Stimulated activated CD8-positive, alpha-beta memory T cell treated with anti-CD3 and anti-CD28 coated beads, Interleukin-4, amount 100 ng/mL, for 48 hours (primary cell): ENCODE measurements at places on chromosomes 11 and 22.

DNA sequence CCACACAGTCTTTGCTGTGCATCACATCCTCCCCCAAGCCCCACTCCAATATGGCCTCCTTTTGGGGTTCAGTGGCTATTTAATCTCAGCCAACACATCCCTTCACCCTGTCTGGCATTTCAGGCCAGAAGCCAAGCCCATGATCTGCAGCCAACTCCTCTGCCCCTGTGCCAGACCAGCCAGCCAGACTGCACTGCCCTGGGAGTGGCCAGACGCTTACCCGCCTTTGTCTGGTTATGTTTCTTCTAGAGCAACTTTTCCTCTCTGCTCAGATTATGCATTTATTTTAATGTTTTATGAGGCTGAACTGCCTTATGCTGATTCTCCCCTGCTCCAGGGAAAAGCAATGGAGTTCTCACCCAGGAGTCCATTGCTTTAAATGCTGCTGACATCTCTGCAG, 206.7 kb upstream of the TBCEL start:
- DNase-seq: no peak

GRCh38 chr11:58938398-58938797, 890 bp upstream of the GLYATL1 start:
- no peak for DNase-seq

- DNase-seq: no peak
These were observed 14.0 kb downstream of the MYRF start for GRCh38 chr11:61766353-61766841.

DNA sequence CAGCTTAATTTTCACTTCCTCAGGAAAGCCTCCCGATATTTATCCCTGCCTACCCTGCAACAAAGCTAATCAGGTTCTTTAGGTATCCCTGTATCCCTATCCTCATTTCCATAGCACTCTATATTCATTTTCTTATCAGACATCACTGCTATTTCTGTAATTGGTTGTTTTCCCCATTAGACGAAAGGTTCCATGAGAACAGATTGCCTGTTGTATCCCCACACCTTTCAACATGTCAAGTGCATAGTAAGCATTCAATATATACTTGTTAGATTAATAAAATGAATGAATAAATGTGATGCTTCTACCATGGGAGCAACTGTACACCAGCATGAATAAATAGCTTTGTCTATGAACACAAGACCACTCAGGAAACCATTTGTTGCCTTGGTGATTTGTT, 499.8 kb downstream of the DLG2 start:
- no peak for DNase-seq

GRCh38 chr11:132788816-132789325, 743.4 kb downstream of the OPCML start:
- DNase-seq: no peak

DNA sequence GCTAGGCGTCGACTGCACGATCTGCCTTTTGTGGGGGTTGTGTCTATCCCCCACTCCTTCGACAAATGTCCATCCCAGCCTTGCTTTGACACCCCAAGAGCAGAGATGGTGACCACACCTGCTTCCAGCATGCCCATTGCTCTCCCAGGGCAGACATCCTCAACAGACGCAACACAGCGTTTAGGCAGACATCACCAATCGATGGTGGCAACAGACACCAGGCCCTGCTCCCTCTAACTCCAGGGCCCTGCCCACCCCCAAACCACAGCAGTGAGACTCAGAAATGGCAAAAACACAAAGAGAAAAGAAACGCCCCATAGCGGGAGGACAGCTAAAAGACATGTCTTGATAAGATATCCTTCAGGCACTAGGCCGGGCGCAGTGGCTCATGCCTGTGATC, 150.9 kb downstream of the CRYBB2 start:
- DNase-seq: no peak

DNA sequence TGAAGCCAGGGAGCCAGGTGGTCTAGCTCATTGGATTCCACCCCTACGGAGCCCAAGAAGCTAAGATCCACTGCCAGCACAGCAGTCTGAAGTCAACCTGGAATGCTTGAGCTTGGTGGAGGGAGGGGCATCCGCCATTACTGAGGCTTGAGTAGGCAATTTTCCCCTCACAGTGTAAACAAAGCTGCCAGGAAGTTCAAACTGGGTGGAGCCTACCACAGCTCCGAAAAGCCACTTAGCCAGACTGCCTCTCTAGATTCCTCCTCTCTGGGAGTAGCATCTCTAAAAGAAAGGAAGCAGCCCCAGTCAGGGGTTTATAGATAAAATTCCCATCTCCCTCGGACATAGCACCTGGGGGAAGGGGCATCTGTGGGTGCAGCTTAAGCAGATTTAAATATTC, 620.3 kb downstream of the NELL1 start:
- no peak for DNase-seq

- no peak for DNase-seq
These were observed at the start of gene SLC25A18 for GRCh38 chr22:17562906-17563870. Gene SLC25A18, plus strand, starts transcription at chr22:17563498. Its CDS starts 16,447 bp downstream, at chr22:17579945.

GRCh38 chr11:125935056-125935455, 10.8 kb upstream of the VSIG10L2 start:
- no peak for DNase-seq

- DNase-seq: peak; percentile 76
These were observed 110.6 kb downstream of the ETS1 start for GRCh38 chr11:128476729-128477128.

DNA sequence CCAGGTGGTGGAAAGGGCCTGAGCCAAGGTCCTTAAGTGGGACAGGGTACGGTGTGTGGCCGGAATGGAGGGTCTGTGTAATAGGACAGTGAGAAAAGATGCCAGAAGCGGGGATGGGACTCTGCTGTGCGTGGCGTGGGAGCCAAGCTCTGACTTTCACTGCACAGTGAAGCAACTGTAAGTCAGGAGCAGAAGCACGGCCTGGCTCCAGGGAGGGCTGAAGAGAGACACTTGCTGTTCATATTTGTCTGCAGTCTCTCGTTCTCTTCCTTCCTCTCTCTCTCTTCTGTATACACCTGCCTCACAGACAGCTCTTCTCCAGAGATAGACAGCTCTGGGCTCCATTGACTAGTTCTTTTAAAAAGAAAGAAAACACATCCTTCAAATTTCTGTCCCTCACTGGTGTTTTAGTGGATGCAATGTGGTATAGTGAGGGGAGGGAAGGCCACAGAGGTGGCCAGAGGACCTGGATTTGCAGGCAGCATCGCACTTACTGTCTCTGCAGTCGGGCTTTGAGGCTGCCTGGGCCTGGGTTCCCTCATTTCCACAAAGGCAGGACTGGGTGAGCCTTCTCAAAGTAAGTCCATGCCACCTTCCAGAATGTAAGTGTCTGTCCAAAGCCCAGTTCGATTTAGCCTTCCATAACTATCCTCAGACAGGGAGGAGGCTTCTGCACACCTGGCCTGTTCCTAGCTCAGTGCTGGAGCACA, 2.1 kb downstream of the IL17RA start:
- no peak for DNase-seq

- no peak for DNase-seq
These were observed 118.3 kb downstream of the CD44 start for GRCh38 chr11:35257281-35257680.

GRCh38 chr11:65651589-65652510, 10.9 kb downstream of the RELA start:
- no peak for DNase-seq

GRCh38 chr11:72091292-72091691, 10.6 kb downstream of the LRRC51 start:
- DNase-seq: peak; percentile 69

GRCh38 chr22:27879923-27880322, 39.1 kb downstream of the PITPNB start:
- no peak for DNase-seq

DNA sequence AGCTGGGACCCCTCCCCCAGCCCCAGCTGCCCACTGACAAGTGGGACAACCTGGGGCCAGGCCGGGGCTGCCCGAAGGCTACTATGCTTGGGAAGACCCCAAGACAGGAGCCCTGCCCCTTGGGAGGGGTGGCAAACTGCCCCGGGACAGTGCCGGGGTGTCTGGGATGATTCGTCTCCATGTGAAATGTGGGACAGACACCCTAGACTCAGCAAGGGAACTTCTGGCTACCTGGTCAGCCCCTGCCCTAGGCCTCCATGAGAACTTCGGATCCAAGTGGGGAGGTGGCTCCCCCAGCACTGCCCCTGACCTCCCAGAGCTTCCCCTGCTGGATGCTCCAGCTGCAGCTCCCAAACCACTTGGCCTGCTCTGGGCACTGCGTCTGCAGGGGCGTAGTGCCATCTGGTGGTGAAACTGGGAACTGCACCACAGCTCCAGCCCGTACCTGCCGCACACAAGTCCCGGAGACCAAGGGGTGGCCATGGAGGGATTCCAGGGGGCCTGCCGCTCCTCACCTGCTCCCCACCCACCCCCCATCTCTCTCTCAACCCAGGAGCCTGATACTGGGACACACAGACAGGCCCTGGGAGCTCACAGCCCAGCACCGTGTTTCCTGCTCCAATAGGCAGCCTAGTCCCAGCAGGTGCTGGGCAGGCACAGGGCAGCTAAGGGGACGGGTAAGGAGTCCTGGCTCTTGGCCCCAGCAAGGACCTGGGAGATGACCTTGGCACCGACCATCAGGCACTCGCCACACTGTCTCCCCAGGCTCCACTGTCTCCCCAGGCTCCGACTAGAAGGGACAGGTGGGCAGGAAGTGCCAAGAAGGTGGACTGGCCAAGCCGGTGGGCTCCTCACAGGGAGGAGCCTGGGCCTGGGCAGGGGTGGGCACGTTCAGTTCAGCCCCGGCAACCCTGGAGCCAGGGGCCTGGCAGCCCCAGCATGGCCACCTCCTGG, 194.1 kb downstream of the IGLL1 start:
- DNase-seq: peak; percentile 94

DNA sequence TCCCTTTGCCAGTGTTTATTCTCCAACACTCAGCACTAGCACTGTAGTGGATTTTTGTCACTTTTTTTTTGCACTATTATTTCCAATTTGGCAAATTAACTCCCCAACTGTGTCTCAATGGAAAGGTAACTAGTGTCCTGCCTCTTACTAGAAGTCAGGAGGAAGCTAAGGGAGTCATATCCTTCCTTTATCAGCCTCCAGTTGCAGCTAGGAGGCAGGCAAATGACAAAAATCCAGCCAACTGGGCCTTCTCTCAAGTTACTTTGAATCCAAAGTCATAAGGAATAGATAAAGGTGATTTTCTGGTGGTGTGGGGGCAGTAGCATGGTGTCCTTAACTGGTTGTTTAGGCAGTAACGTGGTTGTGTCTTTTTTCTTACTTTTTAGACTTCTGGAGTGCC, 15.6 kb upstream of the P4HA3 start:
- no peak for DNase-seq

GRCh38 chr11:65571940-65572339, 398 bp upstream of the FAM89B start:
- DNase-seq: no peak

GRCh38 chr11:11848891-11849746, 7.3 kb downstream of the USP47 start:
- peak; percentile 59 for DNase-seq

DNA sequence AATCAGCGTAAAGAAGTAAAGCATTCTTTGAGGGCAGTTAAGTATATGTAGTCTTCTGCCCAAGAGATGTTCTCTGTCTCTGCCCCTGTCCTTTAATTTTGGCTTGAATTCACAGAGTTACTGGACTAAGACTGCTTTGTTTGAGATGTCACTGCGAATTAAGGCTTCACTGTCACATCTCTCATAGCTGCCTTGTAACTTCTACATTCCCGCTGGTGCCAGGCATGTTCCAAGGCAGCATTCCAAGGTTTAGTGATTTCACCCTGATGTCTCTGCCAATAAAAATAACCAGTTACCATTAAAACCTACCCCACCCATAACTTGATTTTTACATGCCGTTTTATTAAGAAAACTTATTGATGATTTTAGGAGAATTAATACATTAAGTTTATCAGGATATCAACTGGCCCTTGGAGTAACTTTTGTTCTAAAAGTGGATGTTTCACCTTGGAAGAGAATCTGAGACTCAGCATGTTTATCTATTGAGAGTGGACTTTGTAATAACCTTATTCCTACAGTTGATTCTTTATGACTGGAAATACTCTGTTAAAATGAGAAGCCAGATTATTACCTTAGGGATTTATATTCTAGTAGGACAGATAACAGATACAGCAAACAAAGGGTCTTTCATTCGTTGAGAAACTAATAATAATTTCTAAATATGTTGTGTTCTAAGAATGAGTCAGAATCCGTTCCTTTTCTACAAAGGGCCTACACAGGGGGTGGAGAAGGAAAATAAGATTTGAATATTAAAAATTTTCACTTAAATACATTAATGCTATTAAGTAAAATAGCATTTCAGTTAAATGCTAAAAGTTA, 110.2 kb downstream of the UVRAG start:
- DNase-seq: no peak

DNA sequence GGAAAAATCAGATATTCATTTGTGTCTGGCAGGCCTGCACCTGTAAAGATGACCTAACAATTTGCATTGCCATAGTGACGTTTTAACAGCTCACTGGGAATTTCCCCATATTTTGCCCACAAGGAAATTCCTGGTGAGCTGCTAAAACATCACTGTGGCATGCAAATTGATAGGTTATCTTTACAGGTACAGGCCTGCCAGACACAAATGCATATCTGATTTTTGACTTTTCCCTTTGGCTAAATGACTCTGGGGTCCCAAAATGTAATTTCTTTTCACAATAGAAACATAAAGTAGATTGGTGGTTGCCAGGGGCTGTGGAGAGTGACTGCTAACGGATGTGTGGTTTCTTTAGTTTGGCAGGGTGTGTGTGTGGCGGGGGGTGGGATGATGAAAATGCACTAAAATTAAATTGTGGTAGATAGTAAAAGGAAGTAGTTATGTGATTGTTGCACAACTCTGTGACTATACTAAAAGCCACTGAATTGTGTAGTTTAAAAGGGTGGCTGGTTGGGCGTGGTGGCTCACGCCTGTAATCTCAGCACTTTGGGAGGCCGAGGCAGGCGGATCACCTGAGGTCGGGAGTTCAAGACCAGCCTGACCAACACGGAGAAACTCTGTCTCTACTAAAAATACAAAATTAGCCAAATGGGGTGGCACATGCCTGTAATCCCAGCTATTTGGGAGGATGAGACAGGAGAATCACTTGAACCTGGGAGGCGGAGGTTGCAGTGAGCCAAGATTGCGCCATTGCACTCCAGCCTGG, 18.5 kb upstream of the FEZ1 start:
- peak; percentile 65 for DNase-seq

GRCh38 chr11:69440876-69441275, 40.6 kb upstream of the LINC01488 start:
- DNase-seq: no peak

GRCh38 chr11:65452806-65453490, 30.4 kb downstream of the NEAT1 start:
- DNase-seq: peak; percentile 14
